Left ventricle myocardium superior (tissue), 1 donor: ENCODE measurements at places on chromosomes 4 and X.

DNA sequence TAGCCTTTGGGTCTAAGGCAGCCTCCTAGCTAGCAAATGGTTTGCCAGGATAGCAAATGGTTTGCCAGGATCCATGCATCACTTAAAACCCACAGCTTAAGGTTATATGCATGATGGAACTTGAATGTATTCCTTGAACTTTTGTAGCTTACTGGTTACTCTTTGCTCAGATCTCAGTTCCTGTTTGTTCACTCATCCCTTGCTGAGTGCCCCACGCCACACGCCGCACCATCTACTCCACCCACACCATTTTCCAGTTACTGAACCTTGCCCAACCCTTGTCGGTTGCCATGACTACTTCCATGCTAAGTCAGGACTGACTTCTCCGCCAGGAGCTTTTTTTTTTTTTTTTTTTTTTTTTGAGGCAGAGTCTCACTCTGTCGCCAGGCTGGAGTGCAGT is 29.5 kb upstream of the XIAP start:
- no peak for DNase-seq

DNA sequence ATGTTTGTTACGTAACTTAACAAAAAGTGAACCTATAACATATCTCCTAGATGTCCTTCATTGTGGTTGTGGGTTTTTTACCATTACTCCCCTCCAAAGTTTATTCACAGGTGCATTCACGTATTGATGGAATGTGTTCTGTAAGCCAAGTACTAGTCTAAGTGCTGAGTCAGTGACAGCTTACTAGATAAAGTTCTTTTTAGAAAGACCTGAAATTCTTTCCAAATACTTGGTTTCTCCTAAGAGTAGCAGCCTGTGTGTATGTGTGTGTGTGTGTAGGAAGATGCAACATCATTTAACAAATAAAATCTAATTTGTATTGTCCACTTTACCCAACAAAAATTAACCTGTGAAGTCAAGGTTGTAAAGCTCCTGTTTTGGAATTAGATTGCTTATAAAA is 22.1 kb downstream of the NAP1L5 start:
- no peak for DNase-seq

DNA sequence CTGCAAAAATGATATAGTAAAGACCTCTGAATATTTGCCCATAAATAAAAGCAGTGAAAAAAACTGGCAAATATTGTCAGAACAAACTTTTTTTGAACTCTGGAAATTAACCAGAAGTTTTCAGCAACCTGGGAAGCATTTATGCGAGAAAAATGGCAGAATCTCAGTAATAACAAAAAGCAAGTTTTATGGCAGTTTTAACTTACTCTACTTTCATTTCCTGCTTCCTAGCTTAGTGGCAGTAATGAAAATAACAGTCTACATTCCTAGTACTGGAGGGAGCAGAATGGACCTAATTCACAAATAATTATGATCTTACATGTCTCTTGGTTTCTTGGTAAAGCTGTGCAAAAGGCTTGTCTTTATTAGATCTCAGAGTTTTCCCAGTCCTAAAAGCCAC is 460.1 kb downstream of the NAF1 start:
- no peak for DNase-seq

GRCh38 chrX:40617566-40617965 is 5.7 kb upstream of the MPC1L start:
- no peak for DNase-seq

DNA sequence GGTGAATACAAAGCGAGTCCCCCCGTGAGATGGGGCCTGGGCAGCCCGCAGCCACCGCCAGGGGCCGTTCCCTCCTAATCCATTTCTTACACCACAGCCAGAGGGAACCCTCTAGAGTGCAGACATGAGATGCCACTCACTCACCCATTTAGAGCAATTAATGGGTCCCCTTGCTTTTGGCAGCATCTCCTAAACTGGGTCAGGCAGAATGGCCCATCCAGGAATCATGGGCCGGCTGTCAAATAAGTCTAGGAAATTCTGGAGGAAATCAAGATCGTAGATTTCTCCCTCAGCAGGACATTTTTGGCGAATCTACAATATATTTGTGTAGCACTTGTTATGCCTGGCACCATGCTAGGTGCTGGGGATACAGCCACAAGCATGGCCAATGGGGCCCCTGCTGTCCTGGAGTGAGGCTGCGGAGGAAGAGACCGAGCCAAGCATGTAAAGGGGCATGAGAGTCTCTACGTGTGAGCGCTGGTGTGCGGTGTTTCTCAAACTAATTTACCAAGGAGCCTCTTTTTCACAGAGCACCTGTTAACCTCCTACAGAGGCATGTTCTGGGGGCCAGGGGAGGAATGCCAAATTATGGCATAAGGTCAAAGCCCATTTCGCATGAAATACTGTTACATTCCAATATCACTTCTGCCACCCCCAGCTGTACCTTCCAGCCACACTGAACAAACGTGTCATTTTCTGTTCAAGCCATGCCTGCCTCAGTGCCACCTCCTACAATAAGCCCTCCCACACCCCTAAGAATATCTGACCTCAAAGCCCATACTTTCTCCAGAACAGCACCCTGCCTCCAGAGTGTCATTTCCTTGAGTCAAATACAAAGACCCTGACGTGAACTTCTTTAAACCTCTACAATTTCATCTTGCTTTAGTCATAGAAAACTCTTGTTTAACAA is 28.1 kb upstream of the JAKMIP1 start:
- no peak for DNase-seq

DNA sequence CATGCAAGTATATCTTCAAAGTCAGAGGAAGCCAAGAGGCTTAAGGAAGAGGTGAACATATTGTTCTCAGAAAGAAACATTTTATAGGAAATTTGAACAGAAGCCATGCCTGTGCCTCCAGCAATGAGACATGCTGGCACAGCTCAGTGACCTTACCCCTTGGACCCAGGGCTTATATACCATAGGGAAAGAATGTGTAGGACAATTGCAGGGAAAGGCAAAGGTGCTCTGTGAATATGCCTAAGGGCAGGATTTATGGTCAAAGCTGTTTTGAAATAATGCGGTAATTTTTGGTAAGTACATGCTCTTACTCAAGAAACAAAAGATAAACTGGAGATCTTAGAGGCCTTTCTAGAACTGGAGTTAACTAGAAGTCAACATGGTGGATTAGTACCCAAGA is 568.8 kb downstream of the GRID2 start:
- DNase-seq, result no peak

GRCh38 chr4:177128306-177128705 is 181.4 kb upstream of the NEIL3 start:
- no peak for DNase-seq

DNA sequence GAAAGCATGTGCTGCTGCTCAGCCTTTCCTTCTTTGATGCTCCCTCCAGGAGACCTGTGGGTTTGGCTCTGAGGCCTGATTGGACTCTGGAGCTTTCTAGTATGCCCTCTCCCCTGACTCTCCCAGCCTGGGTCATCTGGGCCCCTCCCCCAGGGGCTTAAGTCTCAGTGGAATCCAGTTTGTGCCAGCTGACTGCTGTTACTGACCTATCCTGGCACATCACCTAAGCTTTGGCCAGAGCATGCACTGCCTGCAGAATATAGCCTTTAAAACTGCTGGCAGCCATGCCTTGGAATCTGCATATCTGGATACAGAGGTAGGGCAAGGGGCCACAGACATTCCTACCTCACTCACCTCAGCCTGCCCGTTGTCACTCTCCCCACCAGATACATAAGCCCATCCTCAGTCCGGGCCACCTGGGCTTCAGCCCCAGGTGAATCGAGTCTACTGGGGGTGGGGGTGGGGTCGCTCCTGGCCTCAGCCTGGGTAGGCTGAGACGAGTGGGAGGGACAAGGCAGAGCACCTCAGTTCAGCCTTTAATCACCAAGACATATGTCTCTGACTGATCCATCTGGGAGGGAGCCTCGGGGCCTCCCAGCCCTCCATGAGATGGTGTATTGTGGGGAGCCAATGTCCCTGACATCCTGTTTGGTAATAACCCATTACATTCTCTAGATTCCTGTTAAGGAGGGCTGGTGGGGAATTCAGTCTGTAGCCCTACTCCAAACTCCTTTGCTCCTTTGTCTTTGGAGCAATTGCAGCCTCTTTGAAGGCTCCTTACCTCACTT is 61.2 kb downstream of the STARD8 start:
- DNase-seq, result no peak

GRCh38 chr4:38982361-38983095 is 49.7 kb downstream of the TMEM156 start:
- no peak for DNase-seq

GRCh38 chr4:70816894-70817293 is 22.8 kb downstream of the GRSF1 start:
- no peak for DNase-seq

- DNase-seq, result no peak
These were observed 23.3 kb upstream of the MTM1 start for GRCh38 chrX:150544835-150545770.

DNA sequence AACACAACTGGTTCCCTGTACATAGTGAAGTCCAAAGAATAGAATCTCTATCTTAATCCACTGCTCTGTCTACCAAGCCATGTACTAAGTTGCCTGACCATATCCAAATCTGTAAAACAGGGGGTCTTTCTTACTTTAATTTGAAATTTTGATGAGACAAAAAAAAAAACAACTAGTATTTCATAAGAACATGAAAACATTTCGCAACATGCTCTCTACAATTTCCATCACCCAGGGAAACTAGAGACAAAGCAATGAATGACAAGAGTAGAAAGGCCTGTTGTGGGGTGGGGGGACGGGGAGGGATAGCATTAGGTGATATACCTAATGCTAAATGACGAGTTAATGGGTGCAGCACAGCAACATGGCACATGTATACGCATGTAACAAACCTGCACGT is 279.9 kb downstream of the PPP3CA start:
- no peak for DNase-seq

DNA sequence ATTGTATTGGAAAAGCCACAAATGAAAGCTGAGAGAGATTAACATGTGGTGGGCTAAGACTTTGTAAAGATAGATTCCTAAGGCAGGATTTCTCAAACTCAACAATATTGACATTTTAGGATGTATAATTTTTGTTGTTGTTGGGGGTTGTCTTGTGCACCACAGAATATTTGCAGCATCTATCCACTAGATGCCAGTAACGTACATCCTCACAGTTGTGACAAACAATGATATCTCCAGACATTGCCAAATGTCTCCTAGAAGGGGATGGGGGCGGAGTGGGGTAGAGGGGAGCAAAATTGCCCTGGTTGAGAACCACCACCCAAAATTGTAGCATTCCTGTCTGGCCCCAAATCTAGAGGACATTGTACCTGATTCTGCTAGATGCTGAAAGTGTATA is 14.7 kb upstream of the CBR4 start:
- no peak for DNase-seq

DNA sequence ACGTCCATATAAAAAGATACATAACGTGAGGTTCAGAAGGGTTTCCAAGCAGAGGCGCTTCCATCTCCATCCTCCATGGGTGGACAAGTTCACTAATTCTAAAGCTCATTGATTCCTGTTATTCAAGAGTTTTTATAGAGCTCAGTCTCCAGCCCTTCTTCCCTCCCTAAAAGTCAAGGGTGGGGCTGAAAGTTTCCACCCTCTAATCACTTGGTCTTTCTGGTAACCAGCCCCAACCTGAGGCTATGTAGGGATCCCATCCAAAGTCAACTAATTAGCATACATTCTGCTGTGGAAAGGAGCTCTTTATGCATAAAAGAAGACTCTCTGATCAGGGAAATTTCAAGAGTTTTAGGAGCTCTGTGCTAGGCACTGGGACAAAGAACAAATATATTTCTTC is 46.9 kb upstream of the VEGFC start:
- no peak for DNase-seq

- no peak for DNase-seq
These were observed 84.0 kb downstream of the NHSL2 start for GRCh38 chrX:71994601-71995000.

DNA sequence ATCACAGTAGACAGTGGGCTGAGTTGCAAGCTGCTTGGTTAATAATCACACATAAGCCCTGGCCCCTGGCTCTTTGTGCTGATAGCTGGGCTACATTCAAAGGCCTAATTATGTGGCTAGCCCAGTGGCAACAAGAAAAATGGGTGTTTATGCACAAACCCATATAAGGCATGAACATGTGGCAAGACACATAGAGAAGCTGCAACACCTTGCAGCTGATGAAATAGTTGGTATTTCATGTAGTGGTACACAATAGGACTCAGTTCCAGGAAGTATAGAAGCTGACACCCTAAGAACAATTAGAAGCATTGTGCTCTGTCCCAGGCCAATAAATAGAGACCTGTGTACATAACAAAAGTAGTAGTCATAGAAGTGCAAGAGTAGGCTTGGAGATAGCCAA is 14.6 kb upstream of the ZNF630 start:
- DNase-seq, result no peak

GRCh38 chr4:41241919-41242318 is 14.8 kb upstream of the UCHL1 start:
- no peak for DNase-seq

DNA sequence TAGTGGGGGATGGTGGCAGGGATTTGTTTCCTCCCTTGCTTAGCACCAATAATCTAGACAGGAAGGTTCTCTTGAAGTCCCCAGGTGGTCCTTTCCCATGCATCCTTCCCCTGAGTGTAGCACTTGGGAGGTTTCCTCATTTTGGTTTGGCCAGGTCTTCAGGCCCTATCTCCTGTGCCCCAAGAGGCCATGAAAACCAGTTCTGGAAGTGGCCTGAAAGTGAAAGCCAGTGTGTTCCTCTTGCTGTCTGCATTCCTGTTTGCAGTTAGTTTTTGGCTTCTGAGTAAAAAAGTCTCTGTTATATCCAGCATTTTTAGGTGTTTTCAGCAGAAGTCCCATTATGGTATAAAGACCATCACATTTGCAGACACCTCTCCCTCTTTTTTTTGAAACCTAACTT is 59.5 kb downstream of the MTM1 start:
- DNase-seq, result no peak
